ENCODE measurements at places on chromosomes 16 and 17.

DNA sequence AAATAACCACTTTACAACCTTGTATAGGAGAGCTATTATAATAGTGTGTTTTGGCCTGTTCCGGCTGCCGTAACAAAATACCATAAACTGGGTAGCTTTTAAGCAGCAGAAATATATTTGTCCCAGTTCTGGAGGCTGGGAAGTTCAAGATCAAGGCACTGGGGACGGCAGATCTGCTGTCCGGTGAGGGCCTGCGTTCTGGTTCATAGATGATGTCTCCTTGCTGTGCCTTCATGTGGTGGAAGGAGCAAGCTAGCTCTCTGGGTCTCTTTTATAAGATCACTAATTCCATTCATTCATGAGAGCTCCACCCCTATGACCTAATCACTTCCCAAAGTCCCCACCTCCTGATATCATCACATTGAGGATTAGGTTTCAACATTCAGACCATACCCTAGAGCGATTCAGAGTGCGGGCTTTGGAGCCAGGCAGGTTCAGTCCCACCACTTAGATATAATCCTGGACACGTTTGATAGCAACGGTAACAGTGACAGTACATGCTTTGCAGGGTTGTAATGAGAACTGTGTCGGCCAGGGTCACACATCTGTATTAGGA is 76.2 kb upstream of the ZFHX3 start:
- no peak for DNase-seq

GRCh38 chr16:85582229-85582991 is 30.7 kb upstream of the GSE1 start:
- no peak for DNase-seq

- no peak for DNase-seq
Measured at GRCh38 chr17:31967648-31968047, 30.8 kb downstream of the SUZ12 start.

- no peak for DNase-seq
Measured at GRCh38 chr17:45346216-45347015, 29.6 kb upstream of the MAP3K14 start.

- DNase-seq = no peak
Measured at GRCh38 chr17:50107790-50108414, 12.8 kb downstream of the PDK2 start.

GRCh38 chr17:32628271-32629044 is 141.7 kb downstream of the CDK5R1 start:
- no peak for DNase-seq

DNA sequence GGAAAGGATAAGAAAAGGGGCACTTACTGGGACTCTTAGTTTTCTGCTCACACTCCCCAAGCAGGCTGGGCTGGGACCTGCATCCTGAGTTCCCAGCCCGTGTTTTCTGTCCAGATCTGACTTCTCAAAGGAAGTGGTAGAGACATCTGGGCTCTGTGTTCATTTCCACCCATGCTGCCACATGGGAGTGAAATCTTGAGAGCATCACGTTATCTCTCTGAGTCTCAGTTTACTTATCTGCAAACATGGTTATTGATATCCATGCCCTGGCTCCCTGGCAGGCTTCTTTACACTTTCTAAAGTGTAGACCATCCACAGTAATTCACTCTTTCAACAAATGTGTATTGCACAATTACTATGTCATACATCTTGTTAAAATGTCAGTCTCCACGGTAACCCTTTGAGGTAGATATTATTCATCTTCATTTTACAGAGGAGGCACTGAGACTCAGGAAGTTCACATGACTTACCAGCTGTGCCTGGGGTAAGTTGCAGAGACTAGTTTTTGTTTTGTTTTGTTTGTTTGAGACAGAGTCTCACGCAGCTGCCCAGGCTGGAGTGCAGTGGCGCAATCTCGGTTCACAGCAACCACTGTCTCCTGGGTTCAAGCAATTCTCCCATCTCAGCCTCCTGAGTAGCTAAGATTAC is 3.4 kb downstream of the ZNF688 start:
- no peak for DNase-seq

DNA sequence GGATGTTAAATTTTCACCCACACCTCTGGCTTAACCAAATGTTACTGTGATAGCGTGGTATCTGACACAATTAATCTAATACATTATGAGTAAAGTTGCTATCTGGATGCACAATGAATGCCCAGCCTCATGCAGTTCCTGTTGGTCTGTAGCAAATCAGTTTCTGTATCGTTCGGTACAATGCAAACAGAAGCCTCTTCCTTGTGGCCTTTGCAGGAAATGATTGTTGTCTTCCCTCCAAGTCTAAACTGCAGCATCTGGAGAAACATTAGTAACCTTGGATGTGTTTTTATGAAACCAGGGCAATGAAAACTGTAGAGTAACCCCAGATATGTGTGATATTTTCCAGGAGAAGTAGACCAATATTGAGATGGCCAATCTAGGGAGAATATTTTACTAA is 46.8 kb downstream of the CYB561 start:
- no peak for DNase-seq

GRCh38 chr16:74842413-74842812 is 67.8 kb upstream of the FA2H start:
- DNase-seq = no peak

GRCh38 chr16:79047337-79047736 is 553.2 kb downstream of the MAF start:
- DNase-seq = no peak

GRCh38 chr16:48498769-48499631 is 111.0 kb downstream of the N4BP1 start:
- no peak for DNase-seq

- DNase-seq = no peak
Measured at GRCh38 chr16:73887911-73888310, 408.7 kb upstream of the PSMD7 start.

DNA sequence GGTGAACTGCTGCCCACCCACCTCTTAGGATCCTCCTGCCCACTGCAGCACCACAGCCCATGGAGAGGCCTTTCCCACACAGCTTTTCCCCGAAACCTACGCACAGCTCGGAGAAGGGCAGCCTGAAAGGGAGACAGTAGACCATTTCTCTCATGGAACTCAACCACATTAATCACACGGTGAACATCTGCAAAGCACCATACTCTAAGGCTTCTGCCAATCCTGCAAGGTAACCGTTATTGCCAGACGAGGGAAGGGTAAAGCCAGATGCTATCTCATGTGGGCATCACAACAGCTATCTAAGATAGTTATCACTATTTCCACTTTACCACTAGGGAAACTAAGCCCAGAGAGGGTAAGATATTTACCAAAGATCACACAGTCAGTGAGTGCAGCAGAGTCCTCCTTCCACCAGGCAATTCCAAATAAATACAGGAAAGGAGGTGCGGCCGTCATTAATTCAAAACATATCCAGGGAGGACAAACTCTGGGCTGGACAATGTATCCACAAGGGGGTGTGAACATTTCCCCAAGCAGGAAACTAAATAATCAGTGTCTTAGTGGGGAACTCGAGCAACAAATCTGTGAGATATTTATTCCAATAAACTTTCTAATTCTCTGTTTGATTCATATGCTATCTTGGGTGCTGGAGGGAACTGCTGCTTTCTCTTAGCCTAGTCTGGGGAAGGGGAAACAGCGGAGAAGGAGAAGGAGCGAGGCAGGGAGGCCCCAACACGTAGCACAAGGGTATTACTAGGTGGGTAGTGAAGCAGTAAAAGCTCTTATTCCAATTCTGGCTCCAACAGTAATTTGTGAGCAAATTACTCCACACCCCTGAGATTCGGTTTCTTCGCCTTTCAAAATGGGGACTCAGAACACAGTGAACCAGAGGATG is 723 bp downstream of the TMEM186 start:
- no peak for DNase-seq

DNA sequence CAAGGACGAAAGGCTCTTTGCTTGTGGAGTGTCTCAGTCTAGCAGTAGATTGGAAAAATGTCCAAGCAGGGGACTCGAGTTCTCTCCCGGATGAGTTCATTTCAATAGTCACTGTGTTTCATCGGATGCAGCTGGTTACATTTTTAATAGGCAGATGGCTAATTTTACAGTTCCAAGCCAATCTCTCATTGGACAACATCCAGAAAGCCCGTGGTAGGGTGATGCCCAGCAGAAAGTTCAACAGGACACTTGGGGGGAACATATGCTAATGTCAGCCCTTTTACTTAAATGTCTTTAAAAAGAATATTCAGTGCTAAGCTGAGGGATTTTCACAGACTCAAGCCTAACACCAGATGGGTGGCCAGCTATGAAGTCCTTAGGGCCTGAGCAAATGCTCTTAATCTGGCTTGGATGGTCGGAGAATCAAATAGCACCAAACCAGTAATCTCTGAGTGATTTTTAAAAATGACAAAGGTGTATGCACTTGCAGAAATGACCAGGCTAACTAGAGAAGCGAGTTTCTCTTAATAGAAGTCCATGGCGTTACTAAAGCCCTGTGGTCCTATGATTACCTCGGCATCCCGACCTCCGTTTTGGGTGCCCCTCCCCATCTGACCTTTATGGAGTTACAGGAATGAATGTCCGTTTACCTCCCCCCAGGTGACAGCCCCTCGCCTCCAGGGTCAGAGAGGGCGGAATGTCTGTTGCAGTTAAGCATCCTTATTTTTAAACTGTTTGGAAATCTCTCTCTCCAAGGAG is 289.2 kb upstream of the SALL1 start:
- DNase-seq = no peak

DNA sequence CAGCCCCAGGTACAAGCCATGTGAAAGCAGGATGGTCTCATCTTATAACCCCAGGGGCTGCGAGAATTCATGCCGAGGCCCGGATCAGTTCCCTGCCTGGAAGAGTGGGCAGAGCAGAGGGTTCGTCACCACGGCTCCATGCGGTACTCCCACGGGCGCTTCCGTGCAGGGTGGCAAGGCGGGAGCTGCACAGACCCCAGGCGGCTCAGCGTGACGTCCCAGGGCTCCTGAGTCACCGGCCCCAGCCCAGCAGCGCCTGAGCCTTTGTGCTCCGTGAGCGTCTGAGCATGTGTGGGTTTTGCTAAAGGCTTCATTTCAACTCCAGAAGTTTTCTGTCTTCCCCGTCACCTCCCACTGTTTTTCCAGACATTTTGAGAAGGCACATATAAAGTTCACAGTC is 71.2 kb upstream of the CHMP6 start:
- no peak for DNase-seq

DNA sequence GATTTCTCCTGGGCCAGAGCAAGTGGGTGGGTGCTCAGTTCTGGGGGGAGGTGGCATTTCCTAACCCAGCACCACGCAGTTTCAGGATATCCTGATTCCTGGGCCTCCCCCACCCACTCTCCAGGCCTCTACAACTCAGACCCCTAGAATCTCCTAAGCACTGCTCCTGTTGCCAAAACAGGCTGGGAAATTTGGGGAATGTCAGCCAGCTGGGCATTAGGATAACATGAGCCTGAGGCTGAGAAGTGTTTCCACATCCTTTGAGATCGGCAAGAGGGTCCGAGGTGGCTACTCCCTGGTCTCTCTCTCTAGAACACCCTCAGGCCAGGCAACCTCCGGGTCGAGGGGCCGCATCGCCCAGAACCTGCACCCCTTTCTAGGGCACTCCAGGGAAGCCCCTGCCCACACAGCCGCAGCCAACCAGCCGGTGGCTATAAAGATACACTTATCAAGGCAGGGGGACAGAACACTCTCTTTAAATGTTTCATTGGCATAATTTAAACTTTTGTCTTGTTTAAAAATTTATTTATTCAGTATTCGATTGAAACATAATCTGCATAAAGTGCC is 23.6 kb downstream of the TBC1D16 start:
- DNase-seq = no peak

DNA sequence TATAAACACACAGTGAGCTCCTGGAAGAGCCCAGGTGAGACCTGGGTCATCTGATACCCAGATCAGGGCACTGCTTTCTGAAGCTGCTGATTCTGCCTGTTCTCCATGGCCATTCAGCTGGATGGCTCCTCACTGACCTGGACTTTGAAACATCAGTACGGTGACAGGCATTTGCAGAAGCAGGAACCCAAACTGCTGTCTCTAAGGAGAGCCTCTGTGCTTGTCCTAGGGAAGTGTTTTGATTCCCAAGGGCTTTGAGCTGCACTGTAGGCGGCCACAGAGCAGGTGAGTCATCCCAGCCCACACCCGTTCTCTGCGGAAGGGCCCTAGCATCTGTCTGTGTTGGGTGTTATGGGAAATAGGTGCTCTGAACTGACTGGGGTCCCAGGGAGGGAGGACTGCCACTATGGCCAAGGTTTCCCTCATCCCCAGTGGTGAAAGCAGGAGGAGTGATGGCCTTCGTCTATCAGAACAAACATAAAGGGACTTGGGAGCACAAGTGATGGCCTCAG is 60.7 kb upstream of the ADCY9 start:
- DNase-seq = no peak
